Ascending aorta (tissue), 2 donors: ENCODE measurements at places on chromosomes 7 and 10.

DNA sequence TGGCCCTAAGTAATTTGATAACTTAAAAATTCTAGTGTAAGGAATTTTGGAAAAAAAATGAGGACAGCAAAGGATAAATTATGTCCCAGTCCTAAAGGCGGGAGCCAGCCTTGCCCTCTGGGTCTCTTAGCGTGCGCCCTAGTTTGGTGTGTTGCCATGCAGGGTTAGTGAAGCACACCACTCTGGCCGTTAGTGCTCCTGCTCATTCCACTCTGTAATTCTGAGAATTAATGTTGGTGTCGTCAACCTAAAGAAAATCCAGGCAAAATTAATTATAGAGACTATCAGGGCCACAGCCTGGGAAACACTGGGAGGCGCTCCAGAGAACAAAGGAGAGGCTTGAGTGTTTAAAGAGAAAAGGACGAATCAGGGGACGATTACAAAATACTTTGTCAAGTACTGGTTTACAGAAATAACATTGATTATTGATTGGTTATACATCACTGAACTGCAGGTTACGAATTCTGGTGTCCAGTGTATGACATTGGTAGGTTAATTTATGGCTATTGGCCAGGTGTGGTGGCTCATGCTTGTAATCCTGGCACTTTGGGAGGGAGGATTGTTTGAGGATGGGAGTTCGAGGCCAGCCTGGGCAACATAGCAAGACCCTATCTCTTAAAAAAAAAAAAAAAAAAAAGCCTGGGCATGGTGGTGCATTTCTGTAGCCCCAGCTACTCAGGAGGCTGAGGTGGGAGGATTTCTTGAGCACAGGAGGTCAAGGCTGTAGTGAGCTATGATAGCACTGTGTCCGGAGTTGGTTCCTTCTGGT, 5.8 kb downstream of the DYNC2I1 start:
- no peak for DNase-seq

GRCh38 chr10:76388321-76389023, 957.0 kb downstream of the LRMDA start:
- no peak for DNase-seq

- DNase-seq: no peak
These were observed 6.6 kb downstream of the NPC1L1 start for GRCh38 chr7:44534501-44534900.

DNA sequence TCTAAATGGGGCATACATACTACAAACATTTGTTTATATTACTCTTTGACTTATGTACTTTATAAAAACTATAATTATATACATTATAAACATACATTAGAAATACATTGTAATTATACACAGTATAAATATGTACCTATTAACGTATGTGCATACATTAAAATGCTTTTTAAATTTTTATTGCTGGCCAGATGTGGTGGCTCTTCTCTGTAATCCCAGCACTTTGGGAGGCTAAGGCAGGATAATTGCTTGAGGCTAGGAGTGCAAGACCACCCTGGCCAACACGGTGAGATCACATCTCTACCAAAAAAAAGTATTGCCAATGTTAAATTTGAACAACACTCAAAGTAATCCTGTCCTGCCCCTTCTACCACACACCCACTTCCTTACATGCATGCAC, 1037.0 kb downstream of the GRM8 start:
- DNase-seq: no peak

- no peak for DNase-seq
These were observed 103.9 kb downstream of the GRID1 start for GRCh38 chr10:86262688-86263181.

DNA sequence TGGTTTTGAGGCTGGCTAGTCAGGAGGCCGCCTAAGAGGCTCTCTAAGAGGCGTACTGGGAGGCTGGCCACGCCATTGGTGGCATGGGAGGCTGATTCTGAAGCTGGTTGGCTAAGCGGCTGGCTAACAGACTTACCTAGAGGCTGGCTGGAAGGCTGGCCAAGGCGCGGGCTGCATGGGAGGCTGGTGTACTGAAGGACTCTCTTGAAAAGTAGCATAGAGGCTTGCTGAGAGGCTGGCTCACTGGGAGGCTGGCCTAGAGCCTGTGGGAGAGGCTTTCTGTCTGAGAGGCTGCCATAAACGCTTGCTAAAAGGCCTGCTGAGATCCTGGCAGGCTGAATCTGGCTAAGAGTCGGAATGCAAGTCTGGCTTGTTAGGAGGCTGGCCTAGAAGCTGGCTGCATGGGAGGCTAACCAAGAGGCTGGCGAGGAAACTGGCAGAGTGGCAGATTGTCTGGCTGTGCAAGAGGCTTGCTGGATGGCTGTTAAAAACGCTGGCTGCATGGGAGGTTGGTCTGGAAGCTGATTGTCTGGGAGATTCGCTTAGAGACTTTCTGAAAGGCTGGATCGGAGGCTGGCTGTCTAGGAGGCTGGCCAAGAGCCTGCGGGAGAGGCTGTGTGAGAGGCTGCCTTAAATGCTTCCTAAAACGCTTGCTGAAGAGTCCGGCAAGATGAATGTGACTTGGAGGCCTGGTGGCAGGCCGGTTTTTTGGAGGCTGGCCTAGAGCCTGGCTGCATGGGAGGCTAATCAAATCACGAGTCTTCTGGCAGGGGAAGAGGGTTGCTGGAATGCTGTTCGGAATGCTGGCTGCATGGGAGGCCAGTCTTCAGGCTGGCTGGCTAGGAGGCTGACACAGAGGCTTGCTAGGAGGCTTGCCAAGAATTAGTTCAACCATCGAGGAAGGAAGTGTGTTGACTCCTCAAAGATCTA, 134.2 kb downstream of the OR13A1 start:
- no peak for DNase-seq

GRCh38 chr10:327889-328852, 192.9 kb downstream of the ZMYND11 start:
- no peak for DNase-seq

GRCh38 chr7:97307521-97308108, 190.1 kb downstream of the SDHAF3 start:
- DNase-seq: no peak

- no peak for DNase-seq
These were observed 17.4 kb downstream of the SNX10 start for GRCh38 chr7:26309089-26309488.

DNA sequence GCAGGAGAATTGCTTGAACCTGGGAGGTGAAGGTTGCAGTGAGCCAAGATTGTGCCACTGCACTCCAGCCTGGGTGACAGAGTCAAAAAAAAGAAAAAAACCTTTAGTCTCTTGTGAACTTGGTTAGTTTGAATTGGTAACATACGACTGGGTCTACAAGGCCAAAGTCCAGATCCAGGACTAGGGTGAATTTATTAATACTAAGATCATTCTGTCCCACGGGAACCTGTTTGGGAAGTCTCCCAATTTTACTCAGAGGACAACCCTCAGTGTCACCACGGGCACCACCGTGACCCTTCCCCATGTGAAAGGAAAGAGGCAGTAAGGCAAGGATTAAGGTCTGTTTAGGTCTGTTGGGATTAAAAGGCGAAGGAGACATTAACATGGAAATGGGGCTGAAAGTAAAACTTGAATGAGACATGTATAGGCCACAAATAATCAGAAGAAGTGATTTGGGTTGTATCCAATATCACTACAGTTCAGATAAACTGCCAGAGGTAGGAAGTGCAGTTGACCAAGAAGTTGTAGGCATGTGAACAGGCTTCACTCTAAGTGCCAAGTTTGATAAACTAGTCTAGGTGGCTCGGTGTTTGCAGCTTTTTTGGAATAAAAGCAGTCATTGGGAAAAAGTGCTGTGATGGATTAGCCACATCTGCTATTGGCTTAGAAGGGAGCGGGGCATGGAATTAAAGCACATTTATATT, 30.7 kb downstream of the MYOF start:
- no peak for DNase-seq

- DNase-seq: no peak
These were observed 15.7 kb downstream of the ACADSB start for GRCh38 chr10:123024540-123024939.

DNA sequence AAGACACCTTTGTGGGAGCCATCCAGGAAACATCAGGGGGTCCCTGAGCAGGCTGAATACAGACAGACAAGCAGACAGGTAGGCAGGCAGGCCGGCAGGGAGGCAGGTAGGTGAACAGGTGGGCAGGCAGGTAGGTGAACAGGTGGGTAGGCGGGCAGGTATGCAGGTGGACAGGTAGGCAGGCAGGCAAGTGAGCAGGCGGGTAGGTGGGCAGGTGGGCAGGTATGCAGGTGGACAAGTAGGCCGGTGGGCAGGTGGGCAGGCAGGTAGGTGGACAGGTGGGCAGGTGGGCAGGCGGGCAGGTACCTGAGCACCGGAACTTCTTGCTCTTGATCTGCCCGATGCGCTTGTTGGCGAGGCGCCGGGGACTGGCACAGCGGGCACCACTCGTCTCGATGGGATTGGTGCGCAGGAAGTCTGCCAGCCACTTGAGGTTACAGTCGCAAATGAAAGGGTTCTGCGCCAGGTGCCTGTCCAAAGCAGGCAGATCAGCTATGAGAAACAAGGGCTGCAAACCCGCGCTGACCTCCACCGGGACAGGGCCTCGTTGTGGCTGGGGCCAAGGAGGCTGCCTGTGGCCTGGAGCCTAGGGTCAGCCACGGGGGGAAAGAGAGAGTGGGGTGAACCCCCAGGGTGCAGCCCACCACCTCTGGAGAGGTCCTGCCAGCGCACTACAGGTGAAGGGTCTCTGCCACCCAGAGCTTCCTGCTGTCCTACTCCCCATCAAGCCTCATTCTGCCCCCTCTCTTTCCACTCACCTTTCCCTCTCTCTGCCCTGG, 136.9 kb downstream of the SLIT1 start:
- DNase-seq: no peak

GRCh38 chr10:6108072-6108471, 19.2 kb downstream of the RBM17 start:
- no peak for DNase-seq

- DNase-seq: no peak
These were observed 19.2 kb downstream of the BTBD16 start for GRCh38 chr10:122290334-122290733.

- no peak for DNase-seq
These were observed 5.0 kb upstream of the CELF2 start for GRCh38 chr10:11012421-11013295.

DNA sequence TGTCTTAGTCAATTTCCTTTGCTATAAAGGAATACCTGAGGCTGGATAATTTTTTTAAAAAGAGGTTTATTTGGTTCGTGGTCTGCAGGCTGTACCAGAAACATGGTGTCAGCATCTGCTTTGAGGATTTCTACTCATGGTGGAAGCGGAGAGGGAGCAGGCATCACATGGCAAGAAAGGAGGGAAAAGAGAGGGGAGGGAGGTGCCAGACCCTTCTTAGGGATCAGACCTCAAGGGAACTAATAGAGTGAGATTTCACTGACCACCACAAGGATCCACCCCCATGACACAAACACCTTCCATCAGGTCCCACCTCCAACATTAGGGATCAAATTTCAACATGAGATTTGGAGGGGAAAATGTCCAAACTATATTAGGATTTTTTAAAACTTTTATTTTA, 27.0 kb upstream of the AKR1B10 start:
- DNase-seq: no peak

DNA sequence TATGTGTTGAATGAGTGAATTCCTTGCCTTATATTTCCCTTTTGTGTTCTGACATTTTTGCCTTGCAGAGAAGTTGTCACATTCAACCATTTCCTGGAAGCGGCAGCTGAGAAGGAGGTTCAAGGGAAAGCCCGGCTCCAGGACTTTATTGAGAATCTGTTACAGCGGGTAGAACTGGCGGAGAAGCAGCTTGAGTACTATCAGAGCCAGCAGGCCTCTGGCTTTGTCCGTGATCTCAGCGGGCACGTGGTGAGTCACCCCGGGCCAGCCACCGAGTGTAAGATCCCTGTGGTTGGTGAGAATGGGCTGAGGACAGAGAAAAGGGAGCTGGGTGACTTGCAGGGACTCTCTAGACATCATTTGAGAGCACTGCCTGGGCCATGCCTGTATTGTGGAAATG, 14.2 kb downstream of the ZNF365 start:
- DNase-seq: no peak

- no peak for DNase-seq
These were observed 35.6 kb upstream of the PIK3CG start for GRCh38 chr7:106829496-106829895.

GRCh38 chr7:47394216-47394615, 187.7 kb downstream of the TNS3 start:
- peak; percentile 42 for DNase-seq

DNA sequence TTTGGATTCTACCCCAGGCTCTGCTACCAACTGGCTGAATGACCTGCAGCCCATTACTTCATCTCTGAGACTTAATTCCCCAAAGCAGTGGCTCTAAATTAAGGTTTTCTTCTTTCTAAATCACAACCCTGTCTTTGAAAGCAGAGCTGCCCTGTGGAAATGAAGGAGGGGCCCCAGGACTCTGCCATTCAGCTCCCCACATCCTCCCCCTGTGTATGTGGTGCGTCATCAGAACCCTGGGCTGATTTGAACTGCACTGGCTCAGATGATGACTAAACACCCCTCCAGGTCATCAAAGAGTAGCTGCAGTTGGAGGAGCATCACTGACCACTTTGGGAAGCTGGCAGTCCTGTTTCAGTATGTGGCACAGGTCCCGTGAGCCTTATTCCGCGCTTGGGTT, 46.6 kb downstream of the BPGM start:
- peak; percentile 94 for DNase-seq

DNA sequence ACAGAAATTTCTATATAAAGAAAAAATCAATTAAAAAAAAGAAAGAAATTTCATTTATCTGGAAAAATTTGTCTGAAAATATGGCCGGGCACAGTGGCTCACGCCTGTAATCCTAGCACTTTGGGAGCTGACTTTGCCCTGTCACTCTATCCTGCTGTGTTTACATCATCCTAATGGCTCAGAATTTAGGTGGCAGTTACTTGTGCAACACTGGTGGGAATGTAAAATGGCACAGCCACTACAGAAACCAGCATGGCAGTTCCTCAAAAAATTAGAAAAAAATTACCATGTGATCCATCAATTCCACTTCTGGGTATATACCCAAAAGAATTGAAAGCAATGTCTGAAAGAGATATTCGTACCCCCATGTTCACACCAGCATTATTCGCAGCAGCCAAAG, 405.2 kb upstream of the AUTS2 start:
- DNase-seq: no peak

DNA sequence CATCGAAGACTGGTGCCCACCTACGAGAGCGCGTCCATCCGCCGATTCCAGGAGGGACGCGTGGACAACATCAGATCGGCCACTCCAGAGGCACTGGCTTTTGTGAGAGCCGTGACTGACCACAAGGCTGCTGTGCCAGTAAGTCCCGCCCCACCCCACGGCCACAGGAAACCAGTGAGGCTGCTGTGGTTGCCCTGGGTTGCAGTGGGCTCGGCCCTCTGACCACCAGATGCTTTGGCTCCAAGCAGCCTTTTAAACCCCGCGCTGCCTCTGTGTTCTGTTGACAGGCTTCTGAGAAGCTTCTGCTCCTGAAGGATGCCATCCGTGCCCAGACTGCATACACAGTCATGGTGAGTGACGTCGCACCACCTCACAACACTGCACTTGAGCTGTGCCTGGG, 24.4 kb upstream of the C10orf53 start:
- no peak for DNase-seq

DNA sequence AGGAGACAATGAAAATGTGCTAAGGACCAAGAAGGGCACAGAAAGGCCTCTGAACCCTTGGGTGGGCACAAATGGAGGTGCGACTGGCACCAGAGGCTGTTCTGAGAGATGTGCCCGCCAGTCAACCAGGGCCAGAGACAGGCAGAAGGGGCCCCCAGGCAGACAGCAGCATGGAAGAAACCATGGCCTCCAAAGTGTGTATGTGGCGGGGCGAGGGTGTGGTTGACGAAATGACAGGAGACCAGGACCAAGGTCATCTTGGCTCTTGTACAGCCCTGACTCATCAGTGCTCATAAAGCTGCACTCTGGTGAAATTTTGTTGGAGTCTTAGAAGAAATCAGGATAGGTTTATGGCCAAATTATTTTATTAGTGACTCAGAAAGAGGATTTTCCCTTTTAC, 4.0 kb upstream of the MRPS24 start:
- DNase-seq: no peak

- no peak for DNase-seq
These were observed 168.5 kb downstream of the TEX36 start for GRCh38 chr10:125514206-125515162.
